ENCODE measurements at places on chromosomes 1 and 21.
A peak's percentile ranks its signal among the peaks of the same experiment; 100 is the strongest.

DNA sequence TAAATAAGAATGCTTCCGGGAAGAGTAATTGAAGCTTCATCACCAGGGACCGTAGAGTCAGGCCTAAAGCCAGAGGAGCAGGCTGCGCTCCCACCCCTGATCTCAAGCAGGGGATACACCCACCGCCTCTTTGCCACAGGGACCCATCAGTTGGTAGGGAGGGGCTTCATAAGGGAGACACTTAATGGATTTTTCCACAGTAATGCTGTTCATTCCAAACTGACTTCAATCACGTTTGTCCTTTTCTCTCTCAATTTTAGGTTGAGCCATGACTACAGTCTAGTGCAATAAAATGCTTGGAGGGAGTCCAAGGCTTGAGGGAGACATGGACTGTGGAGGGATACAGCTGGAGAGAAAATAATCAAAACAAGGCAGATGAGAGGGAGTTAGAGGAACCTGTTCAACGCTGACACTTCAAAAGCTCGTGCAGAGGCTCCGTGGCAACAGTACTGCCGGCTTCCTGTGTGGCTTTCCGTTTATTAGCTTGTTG lies 111.5 kb downstream of the SEC16B start:
- DNase-seq, result no peak

- DNase-seq, result no peak
These were observed 116.1 kb upstream of the GORAB start for GRCh38 chr1:170415710-170416372.

- no peak for DNase-seq
These were observed 39.9 kb downstream of the KIAA1614 start for GRCh38 chr1:180952657-180953013.

DNA sequence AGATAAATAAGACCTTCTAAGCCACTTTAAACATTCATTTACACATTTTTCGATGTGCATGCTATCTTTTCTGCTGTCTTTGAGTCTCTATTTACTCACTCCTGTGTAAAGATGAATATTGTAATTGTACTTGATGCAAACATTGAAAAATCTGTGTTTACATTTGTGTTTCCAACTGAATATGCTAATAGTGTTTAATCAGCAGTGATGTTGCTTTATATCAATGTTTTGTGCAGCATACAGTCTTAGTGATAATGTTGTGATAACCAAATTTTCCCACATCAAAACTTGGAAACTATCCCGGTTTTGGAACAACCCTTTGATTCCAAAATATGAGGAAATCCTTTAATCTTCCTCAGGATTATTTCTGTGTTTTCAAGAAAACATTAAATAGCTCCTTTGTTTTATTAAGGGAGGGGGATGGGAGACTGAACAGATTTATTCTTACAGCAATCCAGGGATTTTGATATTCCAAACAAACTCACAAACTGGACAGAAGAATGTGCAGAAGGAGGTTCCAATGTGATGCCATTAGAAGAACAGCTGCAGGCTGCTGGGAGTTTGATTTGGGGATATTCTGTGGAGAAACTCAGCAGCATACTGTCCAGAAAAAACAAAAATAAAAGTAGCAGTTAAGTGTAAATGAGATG lies 248.0 kb downstream of the S1PR1 start:
- DNase-seq, result no peak

DNA sequence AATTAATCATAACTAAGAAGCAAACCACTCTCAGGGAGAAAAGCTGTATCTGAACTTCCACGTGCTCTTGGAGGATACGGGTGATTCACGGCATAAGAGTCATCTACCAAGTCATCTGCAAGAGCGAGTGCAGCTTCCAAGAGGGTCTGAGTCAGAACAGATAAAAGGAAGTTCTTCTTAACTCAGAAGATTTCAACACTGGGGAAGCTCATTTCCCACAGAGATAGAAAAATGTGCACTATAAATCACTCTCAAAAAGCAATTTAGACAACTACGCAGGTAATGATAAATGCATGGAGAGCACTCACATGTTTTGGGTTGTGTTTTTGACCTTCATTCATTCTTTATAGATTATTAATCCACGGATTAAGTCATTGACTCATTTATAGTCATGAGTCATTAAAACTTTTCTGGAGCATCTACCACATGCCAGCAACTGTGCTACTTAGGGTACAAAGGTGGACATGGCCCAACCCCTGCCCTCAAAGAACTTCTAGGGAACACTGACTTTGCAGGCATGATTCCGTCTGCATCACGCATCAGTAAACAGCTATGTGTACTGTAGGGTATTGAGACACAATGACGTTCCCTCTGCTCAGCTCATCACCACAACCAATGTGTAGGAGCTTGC lies 20.8 kb downstream of the KCNJ15 start:
- DNase-seq, result peak; percentile 57

DNA sequence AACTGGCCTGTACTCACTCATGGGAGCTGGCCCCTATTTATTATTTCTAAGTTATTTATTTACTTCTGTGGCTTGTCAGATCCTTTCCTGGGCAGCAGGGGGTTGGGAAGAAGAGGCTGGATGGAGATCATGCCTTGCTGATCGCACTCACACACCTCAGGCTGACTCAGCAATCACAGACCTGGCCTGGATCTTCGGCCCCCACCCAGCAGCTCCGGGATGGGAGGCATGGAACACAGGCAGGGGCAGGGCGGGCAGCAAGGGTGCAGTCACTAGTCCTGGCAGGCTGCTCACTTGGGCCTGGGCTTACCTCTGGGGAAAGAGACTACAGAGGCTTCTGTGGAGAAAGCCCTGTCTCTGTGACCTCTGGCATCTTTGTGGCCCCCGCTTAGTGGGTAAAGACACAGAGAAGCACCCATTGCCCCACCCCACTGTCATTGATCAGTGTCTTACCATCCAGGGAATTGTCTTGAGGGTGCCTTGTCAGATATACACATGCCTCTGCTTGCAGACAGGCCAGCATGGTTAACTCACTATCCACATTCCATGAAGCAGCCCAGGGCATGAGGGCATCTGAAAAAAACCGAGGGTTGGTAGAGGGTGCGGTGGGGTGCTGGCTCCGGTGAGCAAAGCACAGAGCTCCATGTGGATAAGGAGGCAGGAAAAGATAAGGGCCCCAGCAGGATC lies 3.7 kb downstream of the ARTN start:
- DNase-seq, result no peak

Data from activated CD4-positive, alpha-beta T cell treated with anti-CD3 and anti-CD28 coated beads, Interleukin-10, Interleukin-2, amounts not matched to agents 100 ng/mL and 50 ng/mL, durations not matched to agents 16 hours and 8 hours (primary cell).